ENCODE measurements at places on chromosomes 16 and 17.
A peak's percentile ranks its signal among the peaks of the same experiment; 100 is the strongest.

GRCh38 chr16:87757841-87758426 lies 7.9 kb downstream of the KLHDC4 start:
- no peak for DNase-seq

GRCh38 chr17:60094754-60095153 lies 16.0 kb upstream of the HEATR6 start:
- no peak for DNase-seq

GRCh38 chr16:56814537-56815432 lies 50.2 kb upstream of the SLC12A3 start:
- DNase-seq, result no peak

GRCh38 chr16:48235556-48236136 lies 8.5 kb upstream of the LONP2 start:
- DNase-seq, result no peak

DNA sequence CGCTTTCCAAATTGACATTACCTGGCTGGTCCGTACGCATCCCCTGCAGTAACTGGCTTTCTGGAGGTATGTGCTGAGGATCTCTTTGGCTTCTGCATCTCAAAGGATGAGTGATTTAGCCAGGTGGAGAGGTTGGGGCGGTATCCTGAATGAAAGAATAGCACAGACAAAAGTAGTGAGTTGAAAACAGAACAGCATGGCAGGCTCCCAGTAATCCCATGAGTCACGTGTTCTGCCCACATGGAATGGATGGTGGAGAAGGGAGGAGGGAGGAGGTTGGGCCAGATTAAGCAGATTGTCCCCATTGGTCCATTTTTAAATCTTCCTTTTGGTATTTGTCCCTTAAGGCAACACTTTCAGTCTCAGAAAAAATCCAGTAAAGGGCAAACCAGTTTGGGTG lies 176.0 kb downstream of the WWOX start:
- DNase-seq, result no peak

GRCh38 chr17:9519583-9520272 lies 55.9 kb downstream of the STX8 start:
- no peak for DNase-seq

GRCh38 chr17:58985971-58986370 lies 120.7 kb downstream of the TRIM37 start:
- DNase-seq, result no peak

GRCh38 chr17:69286257-69286656 lies 40.7 kb downstream of the ABCA5 start:
- DNase-seq, result no peak

DNA sequence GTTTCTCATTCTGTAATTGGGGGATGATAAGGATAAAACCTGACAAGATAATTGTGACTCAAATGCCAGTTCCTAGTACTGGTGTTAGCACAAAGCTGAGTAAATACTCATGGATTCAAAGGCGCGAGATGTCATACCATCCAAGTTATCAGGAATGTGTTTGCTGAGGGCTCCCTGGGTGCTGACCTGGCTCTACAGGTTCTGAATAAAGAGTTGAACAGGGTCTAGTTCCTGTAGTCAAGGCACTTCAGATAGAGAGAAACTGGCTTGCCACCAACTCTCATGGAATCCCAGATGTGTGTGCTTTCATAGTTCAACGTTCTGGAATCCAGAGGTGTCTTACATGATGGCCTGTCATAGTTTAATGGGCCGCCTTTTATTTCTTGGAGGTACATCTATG lies 141.6 kb downstream of the PRKCA start:
- no peak for DNase-seq

DNA sequence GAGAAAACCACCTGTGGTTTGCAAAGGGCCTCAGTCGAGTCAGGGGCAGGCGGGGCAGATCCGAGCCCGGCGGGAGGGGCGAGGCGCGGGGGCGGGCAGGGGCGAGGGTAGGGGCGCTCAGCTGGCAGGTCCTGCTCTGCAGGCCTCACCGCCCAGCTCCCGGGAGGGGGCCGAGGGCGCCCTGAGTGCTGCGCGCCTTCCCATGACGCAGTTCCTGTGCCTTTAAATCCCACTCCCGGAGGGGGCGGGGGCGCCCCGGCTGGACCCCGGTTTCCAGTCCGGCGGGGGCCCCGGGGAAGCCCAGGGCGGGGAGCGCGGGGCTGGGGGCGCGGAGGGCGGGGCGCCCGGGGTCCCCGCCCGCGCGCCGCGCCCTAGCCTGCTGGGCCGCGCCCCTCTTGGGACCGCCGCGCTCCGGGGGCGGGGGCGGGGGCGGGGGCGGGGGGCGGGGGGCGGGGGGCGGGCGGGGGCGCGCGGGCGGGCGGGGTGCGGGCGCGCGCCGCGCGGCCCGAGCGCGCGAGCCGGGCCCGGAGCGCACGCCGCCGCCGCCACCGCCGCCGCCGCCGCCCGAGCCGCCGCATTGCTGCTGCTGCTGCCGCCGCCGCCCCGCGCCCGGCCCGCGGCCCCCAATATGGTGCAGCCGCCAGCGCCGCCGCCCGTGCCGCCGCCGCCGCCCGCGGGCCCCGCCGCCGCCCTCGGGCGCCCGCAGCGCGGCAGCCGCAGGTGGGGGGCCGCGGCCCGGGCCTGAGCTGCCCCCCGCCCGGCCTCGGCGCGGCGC lies at the start of gene JPH3:
Gene JPH3, plus strand, starts transcription at position 508 of the 775 bp plus-strand sequence. CDS start 639 bp downstream, outside the sequence.
- DNase-seq, result peak; percentile 70

DNA sequence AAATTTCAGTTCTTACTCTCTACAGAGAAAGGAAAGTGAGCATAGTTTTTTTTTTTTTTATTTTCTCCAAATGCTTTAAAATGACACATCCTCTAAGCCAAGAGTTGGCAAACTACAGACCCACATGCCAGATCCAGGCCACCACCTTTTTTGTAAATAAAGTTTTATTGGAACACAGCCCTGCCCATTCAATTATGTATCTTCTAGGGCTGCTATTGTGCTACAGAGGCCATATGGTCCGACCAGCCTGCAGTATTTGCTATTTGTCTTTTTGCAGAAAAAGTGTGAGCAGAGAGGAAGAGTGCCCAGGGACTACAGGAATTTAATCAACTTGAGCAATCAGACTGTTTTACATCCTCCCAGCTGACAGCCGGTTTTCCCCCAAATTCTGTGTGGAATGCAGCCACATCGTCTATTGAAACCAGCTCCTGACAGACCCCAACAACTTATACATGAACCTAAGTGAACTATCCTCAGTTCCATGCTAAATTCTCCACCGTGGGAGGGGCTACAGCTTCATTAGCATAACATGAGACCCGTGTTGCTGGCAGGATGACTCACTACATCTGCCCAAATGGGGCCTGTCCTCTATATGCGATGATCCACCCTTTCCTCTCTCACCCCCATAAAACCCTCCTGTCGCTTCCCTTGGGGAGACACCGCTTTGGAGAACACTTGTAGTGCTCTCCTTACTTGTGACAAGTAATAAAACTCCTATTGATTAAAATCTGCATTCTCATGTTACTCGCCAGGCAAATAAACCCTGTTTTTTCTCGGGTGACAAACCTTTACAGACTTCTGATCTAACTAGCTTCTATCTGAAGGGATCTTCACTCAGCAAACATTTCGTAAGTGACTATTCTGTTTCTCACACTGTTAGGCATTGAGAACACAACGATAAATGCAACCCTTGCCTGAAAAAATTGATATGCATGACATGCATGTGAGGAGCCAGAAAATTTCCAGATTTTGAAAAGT lies 149.4 kb upstream of the HS3ST3A1 start:
- DNase-seq, result peak; percentile 50

DNA sequence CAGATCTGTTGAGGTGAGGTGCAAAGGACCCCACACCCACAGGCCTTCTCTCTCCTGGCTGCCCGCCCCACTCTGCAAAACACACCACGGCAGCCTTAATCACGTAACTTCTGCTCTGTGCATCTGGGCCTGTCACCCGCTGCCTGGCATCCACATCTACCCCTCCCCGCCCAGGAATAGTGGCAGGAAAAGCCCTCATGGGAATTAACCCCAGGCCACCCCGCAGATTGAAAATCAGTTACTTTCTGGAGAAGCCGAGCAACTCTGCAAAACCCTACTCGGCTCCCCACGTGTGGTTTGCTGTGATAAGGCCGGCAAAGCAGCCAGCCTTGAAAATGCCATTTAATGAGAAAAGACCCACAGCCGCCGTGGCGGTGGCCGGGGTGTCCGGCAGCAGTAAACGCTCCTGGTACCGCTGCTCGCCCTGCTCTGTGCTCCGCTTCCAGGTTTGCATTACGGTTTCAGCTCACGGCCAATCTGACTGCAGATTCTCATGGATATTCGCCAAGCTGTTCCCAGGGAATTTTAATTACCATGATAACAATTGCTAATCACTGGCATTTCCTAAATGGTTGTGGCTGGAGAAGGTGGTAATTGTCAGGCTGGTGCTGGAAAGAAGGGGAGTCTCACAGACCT lies 78.0 kb upstream of the DOC2B start:
- peak; percentile 58 for DNase-seq

DNA sequence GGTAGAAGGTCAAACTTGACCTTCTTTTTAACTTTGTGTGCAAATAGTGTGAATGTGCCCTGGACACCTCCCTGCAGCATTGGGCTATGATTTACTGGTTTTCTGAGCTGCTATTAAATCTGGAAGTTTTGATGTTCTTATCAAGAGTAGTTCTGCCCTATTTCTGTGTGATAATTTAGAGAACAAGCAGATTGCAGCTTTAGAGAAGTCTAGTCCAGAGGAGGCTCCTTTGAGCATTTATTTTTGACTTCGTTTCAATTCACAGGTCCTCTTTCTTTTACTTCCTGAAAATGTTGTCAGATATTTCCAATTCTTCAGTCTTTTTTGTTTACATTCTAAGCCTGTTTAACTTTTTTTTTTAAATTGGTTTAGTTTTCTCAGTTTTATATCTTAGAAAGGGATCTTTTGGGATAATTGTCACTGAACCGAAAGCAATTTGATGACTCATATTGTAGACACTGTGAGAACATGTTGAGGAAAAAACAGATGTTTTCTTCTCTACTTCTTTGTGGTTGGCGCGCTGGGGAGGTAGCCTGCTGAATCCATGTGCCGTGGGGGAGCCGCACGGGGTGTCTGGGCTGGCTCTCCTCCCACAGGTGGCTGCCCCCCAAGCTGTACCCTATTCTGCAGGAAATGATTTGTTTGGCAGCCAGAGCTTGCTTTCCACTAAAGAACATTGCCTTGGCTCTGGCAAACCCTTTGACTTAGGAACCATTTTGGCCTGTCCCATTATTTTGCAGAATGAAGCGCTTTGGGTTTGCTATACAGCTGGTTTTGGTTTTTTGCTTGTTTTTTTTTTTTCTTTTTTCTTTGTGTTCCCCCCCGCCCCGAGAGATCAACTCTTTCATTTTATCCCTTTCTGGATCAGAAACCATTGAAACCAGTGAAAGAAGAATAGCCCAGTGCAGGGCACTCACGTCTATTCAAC lies 53.4 kb downstream of the MFSD11 start:
- DNase-seq, result no peak

DNA sequence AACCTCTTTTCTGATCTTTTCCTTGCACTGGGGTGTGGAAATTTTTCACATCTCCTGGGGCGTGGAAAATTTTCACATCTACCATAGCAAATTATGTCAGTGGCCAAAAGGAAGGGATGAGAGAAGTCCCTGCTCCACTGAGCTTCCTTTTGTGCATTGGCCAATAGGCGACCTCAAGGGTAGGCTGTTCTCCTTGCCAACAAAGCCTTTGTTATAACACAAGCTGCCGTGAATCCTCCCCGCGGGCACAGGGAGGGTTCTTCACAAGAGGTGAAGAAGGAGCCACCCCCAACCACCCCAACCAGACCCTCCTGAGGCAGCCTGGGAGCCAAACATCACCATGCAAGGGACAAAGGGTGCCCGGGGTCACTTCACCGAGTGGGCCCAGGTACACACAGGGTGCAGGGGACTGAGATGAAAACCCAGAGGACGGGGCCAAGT lies 6.5 kb downstream of the SLC5A11 start:
- DNase-seq, result no peak

DNA sequence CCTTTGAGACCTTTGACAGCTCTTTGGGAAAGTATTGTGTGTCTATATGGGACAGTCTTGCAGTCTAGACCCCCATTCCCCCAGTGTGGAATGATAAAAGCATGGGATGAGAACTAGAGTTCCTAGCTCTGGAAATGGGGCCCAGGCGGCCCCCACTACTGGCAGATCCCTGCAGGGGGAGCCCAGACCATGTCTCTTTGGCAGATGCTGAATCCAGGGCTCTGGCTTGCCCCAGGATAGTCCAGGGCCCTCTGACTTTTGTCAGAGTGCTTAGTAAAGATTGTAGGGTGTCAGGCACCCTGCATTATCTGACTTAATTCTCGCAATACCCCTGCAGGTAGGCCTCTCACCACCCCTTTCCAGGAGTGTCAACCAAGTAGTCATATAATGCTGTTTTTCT lies 8.3 kb downstream of the ALKBH5 start:
- DNase-seq, result no peak

GRCh38 chr16:86181526-86181925 lies 282.6 kb downstream of the IRF8 start:
- no peak for DNase-seq

- DNase-seq, result no peak
These were observed 22.5 kb downstream of the SLC38A10 start for GRCh38 chr17:81272616-81273015.

- no peak for DNase-seq
These were observed 58.6 kb downstream of the ZNF778 start for GRCh38 chr16:89275837-89276720.

- DNase-seq, result no peak
These were observed 1029.6 kb downstream of the CDH11 start for GRCh38 chr16:64092271-64092670.

DNA sequence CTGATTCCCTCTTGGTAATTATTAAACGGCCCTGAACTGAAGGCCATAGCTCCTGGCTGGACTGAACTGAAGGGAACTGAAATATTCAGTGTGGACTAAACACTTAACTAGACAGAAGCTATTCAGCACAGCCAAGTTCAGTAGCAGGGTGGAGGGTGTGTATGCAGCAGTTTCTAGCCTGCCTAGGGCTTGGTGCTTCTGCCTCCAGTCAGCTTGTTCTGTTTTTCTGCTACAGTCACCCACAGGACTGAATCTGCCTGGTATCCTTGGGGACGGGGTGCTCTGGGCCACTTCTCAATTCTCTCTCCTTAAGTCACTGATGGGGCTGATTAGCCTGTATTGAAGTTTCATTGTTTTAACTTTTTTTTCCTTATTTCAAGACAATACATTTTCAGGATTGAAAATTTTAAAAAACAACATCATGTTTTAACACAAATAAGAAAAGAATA lies 77.1 kb downstream of the WWP2 start:
- DNase-seq, result no peak

DNA sequence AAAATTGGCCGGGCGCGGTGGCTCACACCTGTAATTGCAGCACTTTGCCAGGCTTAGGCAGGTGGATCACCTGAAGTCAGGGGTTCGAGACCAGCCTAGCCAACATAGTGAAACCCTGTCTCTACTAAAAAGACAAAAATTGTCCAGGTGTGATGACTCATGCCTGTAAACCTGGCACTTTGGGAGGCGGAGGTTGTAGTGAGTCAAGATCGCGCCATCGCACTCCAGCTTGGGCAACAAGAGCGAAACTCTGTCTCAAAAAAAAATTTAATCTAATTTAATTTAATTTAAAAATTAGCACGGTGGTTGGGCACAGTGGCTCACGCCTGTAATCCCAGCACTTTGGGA lies 1.6 kb upstream of the HBQ1 start:
- no peak for DNase-seq
